Activated CD8-positive, alpha-beta memory T cell treated with anti-CD3 and anti-CD28 coated beads for 1 hour (primary cell): ENCODE measurements at places on chromosomes 2 and 18.

- DNase-seq = no peak
These were observed 307.7 kb downstream of the TNS1 start for GRCh38 chr2:217695033-217695520.

DNA sequence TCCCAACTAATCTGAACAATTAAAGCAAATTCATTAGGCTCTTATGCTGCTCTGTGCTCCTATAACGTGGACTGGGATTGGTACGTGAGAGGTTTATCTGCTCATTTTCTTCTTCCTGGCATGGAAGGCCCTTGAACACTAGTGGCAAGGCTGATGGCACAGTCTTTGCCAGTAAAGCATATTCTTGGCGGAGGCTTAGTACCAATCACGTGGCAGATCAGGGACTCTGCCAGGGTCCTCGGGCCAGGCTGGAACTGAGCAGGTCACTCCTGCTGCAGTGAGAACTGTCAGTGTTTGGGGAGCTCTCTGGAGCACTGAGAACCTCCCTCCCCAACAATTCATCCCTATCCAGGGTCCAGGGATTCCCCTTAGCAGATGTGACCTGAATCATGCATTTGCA lies 3.7 kb upstream of the ALPK2 start:
- DNase-seq = no peak

- no peak for DNase-seq
These were observed 426.1 kb downstream of the PARD3B start for GRCh38 chr2:204971206-204971907.

- DNase-seq = no peak
These were observed 26.2 kb downstream of the ADI1 start for GRCh38 chr2:3492951-3493614.

GRCh38 chr2:128457006-128457604 lies 138.4 kb upstream of the HS6ST1 start:
- no peak for DNase-seq

GRCh38 chr2:170409164-170409535 lies 231.2 kb downstream of the MYO3B start:
- DNase-seq = peak; percentile 64

GRCh38 chr18:80086281-80086680 lies 22.8 kb upstream of the ADNP2 start:
- no peak for DNase-seq

- DNase-seq = no peak
These were observed 4.6 kb downstream of the ITGB1BP1 start for GRCh38 chr2:9418746-9419145.

DNA sequence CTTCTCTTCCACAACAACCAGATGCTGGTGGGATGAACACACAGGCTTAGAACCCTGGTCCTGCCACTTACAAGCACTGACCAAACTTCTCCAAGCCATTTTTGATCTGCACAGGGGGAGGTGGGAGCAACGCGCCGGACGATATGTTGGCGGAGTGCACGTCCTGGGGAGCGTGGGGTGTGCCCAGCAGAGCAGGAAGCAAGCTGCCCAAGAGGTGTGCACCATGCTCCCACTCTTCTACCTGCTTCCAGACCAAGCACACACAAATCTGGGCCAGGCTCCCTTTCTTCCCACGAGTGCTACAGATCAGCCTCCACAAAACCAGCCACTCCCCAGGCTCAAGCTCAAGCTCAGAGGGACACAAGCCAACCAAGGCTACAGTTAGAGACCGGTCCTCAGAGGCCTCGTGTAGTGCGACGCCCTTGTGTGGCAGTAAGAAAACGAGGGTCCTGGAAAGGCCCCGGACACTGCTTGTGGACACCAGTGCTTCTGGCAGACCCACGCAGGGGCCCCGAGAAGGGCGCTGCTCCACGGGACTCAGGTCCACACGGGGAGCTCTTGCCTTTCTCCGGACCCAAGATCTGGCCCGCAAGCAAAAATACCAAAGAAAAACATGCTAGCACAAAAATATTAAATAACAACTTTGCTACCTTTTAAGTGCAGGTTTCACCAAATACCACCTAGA lies 52.0 kb downstream of the ANO7 start:
- DNase-seq = no peak

- no peak for DNase-seq
These were observed 41.5 kb downstream of the EPAS1 start for GRCh38 chr2:46338674-46339073.

DNA sequence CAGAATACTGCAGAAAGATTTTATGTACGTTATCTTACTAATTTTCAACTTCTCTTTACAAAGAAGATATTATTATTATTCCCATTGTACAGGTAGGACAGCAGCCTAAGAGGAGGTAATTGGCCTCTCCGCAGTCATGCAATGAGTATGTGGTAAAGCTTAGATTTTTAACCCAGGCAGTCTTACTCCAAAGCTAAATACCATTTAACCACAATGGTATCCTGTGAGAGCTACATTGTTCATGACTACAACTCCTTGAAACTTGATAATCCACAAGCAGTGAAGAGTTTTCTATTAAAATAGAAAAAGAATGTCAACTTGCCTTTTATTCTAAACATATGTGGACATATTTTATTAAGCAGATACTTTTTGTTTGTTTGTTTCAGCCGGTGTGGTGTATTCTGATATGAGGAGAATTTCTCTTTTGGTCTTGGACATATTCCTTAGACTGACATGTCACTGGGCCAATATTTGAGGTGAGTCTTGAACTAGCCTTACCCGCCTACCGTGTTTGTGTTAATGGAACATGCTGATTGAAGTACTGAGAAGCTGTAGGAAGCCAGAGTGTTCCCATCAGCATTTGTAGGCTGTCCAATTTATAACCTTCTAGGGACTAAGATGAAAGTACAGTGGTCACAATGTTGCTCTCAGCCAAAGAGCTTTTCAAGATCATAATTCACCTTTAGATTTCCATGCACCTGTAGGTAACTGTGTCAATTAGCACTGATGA lies 293.9 kb upstream of the DCC start:
- no peak for DNase-seq

DNA sequence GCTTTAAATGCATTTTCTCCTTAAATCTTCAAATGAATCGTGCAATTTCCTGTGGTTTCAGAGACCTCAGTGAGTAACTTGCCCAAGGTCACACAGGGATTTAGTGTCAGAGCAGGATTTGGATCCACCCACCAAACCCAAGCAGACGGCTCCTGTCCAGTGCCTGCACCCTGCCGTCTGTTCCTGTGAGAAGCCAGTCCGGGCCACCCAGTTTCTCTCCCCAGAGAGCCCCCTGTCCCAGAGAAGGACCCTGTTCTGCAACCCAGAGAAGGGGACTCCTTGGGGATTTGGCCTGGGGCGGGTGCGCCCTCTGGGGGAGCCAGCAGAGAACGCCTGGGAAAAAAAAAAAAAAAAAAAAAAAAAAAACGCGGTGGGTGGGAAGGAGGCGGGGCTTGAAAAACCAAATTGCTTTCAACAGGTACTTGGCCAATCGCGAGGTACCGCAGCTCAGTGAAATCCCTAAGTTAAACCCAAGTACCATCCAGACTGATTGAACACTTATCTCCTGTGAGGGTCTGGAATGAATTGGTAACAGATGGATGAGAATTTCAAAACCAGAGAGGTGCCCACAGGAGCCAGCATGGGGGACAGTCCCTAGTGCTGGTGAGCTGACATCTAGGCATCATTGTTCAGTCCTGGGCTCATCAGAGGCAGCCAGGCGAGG lies 30.9 kb upstream of the REEP1 start:
- DNase-seq = no peak

DNA sequence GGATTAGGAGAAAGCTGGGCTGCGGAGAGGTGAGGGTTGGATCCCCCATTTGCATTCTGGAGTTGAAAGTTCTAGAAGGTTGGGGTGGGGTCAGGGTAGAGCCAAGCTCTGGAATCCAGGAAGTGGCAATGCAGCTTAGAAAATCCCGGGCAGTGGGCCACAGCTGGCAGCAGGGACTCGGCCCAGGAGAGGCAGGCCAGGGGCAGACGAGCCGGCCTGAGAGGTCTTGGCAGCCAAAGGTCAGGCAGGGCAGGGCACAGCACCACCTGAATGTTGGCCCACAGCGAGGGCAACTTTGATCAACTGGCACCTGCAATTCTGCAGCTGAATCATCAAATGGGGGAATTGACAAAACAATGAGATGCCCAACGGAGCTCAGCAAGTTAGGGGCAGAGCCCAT lies 139.2 kb downstream of the INHBB start:
- no peak for DNase-seq

- DNase-seq = no peak
These were observed 61.5 kb upstream of the CYP20A1 start for GRCh38 chr2:203177361-203177760.

- no peak for DNase-seq
These were observed 596.6 kb upstream of the GYPC start for GRCh38 chr2:126059379-126059778.

GRCh38 chr2:86062043-86062442 lies 43.6 kb downstream of the POLR1A start:
- DNase-seq = no peak

DNA sequence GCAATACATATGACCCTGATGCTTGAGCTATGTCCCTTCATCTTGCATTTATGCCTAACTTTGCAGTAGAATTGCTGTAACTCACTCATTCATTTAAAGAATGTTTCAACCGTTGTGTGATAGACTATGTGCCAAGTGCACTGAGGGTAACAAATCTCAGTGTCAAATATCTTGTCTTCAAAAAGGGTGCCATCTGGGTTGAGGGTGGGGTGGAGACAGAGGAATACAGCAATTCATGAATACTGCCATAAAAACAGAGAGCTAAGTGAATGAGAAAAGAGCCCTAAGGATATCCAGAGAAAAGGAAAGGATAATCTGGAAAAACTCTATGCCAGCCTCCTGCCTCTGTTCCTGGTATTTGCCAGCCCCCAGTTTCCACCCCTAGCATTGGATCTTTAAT lies 1534.4 kb upstream of the PIK3C3 start:
- DNase-seq = no peak

DNA sequence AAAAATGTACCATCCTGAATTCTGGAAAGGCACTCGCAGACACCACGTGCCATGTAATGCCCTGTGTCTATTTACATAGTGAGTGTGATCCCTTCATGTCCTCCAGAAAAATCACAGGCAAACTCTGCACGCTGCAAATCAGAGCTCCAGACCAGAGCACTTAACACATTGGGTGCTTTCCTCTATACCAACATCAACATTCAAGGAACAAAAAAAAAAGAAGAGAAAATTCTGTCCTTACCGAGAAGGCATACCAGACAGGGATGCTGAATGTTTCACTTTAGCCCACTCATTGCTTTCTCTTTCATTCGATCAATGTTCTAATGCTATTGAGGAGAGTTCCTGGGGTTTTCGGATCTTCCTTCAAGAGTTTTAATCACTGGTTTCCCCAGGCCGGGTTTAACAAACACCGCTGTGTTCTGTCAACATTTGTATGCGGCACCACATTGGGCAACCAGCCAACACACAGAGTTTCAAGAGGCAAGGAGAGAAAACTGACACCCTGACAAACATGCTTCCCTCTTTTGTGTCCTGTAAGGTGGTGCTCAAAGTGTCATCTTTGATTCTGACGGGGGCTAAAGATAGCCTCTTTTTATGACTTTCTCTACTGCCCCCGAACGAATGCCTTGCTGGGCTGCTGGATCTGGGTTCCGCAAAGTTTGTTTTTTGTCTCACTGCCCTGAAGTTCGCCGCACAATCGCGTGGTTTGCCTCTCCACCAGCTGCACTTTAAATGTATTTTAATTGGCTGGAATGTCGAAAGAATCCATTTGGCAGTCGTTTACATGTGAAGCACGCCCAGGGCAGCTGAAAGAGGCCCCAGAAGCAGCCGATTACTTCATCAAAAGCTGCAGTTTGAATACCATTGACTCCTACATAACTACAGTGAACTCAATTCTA lies 106.4 kb upstream of the NCKAP5 start:
- DNase-seq = no peak

DNA sequence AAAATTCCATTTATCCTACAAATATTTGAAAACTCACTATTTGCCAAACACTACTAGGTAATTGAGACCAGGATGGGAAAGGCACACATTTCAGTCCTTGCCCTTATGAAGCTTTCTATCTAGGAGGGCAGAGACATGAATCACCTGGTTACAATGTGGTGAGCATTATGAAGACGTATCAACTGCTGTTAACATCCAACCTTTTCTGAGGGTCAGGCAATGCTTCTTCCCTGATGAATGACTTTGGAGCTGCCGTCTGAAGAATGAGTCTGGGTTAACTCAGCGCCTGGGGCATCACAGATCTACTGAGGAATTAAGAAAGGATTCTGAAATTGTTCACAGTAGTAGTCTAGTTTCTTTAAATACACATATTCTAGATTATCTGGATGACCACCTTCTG lies 62.1 kb upstream of the NOSTRIN start:
- no peak for DNase-seq

DNA sequence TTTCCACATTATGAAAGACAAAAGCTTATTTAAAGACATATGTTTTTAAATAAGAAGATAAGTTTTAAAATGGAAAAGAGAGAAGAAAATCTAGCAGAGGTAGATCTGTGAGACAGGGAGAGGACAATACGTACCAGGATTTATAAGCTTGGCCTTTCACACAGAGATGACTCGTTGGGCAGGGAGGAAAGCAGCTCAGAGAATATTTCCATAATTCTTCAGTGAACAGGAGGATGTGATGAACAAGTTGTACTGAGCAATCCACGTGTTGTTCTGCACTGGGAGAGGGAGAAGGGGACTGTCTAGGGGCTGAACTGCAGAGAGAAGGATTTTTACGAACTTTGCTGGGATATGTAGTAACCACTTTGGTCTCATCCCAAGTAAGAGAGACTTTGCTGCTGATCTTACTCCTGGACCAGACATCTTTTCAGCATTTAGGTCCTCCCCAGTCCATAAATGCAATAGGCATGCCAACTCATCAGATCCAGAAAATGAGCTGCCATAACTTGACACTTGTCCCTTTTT lies 162.5 kb upstream of the SETBP1 start:
- DNase-seq = no peak
